ENCODE measurements at places on chromosomes 1 and 21.

GRCh38 chr1:147545133-147545532, 3.8 kb downstream of the BCL9 start:
- peak; percentile 77 for DNase-seq

GRCh38 chr1:93999840-94000415, 90.7 kb upstream of the GCLM start:
- DNase-seq, result no peak

GRCh38 chr1:14163246-14163645, 435.2 kb upstream of the KAZN start:
- no peak for DNase-seq

- DNase-seq, result no peak
These were observed 80.6 kb downstream of the ELAVL4 start for GRCh38 chr1:50189369-50189768.

- DNase-seq, result peak; percentile 69
These were observed 6.8 kb downstream of the JMJD4 start for GRCh38 chr1:227728059-227728891.

DNA sequence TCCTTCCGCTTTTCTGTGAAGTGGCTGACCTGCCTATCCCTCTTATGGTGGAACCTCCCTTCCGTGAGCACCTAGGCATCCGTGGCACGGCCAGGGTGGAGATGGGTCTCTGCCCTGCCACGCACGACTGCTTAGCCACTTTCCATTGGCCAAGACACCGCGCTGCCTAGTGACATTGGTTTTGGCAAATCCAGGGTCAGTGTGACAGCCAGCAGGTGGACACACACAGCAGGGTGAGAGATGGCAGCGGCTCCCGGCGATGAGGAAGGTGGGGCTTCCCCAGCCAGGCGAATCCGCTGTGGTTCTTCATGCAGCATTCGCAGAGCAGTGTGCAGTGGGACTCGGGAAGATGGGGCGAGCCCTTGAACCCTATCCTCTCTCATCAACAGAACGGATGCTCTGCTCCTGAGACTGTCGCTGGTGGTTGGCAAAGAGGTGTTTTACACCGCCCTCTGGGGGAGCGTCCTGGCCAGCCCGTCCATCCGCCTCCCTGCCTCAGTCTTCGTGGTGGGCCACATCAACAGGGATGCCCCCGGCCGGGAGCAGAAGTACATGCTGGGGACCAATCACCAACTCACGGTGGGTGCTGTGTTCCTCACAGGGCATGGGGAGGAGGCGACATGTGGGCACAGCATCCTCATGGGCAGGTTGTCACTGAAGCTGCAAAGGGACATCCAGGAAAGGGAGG, 51.8 kb downstream of the DOP1B start:
- DNase-seq, result no peak

DNA sequence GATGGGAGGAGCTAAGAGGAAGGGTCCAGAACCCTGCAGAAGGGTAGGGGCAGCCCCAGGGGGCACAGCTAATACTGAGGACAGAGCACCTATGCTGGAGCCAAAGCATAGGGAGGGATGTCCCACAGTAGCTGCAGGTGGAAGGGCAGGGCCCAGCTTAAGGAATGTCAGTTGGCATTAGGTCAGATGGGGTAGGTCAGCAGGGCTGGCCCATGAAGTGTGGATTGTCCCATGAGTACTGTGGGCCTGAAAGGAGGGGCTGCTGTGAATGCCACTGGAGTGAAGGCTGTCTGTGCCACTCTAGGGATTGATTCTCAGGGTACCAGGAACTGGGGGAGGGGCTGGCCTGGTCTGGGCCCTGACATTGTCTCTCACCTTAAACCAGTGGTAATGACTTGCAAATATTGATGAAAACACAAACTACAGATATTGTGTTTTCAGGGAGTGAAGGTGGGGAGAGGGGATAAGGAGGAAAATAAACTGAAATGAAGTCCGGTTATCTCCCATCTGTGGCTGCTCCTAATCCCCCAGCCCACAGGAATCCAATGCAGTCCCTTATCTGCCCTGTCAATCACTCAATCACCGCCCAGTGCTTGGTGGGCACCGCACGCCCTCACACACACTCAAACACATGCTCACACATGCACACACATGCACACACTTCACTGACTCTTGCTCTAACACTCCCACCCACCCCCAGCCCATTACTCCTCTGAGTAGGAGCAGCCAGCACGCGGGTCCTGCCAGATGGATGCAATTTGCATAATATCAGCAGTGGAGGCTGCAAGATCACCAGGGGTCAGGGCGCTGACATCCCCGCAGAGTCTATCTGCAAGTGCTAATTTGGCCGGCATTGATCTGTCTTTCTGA, 27.8 kb downstream of the DMAP1 start:
- DNase-seq, result no peak

DNA sequence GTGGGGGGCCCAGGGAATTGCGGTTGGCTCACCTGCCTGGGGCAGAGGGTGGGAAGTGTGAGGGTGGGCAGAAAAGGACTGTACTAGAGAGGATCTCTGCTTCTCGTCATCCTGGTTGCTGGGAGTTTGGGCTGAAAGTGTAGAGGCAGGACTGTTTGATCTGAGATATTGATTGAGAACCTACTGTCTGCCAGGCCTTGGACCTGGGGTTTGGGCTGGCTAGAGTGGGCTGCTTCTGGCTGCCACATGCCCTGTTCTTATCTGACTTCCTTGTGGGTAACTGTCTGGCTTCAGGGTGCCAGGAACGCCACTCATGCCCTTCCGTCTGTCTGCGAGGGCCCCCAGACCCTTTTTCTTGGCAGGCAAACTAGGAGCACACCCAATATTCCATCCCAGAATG, 200.9 kb downstream of the FOXD2 start:
- no peak for DNase-seq

GRCh38 chr1:3609016-3609768, 2.1 kb downstream of the MEGF6 start:
- DNase-seq, result no peak

DNA sequence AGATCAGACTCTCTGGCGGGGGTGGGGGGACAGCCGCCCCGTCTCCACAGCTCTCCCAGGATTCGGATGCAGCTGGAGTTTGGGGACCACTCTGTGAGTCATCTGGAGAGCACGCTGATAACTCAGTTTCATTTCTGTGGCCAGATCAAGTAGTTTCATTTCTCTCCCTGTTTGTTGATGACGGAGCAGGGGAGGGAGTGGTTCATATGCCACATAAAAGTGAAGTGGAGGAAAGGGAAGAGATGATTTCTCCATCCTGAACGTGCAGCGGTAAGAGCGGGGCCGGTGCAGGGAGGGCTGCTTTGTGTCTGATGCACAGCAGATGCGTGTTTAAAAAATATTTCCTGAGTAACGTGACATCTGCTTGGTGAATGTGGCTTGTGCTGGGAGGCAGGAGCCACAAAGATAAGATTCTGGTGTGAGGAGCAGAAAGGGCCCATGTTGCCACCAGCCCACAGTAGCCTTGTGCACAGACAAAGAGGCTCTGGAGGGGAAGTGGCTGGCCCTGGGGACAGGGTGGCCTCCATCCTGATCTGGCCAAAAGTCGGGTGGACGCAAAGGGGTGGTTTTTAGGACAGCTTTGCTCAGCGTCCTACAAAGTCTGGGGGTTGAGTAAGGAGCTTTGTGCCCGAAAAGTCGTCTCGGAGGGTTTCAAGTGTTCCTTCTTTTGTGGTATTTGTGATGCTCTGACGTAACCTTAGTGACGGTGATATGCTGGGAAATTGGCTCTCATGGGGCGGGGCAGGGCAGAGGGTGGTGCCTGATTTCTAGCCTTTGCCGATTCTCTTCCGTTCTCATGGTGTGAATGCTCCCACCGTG, at the start of gene MX2:
TSS of gene MX2 (plus strand) at position 242 of the 819 bp plus-strand sequence. CDS start 14,880 bp downstream, outside the sequence.
- peak; percentile 64 for DNase-seq

- DNase-seq, result no peak
These were observed 99.0 kb upstream of the BEND5 start for GRCh38 chr1:48875552-48876329.

DNA sequence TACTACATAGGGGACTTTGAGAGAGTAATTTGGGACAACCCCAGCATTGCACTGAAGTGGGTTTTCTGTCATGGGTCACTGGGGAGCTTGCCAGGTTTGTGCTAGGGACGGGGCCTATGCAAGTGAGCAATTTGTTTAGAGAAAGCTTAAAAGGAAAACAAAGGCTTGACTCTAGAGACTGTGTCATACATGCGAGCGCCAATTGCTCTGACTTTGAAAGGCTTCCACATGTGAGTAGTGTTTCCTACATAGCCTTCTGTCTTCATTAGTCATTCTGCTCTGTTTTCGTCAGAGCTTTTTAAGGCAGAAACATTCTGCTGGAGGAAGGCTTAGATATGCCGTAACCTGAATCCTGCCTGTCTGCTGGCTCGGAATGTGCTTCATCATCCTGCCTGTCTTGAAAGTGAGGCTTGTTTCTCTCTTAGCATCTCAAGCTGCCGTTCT, 28.4 kb downstream of the TRIM45 start:
- peak; percentile 15 for DNase-seq

DNA sequence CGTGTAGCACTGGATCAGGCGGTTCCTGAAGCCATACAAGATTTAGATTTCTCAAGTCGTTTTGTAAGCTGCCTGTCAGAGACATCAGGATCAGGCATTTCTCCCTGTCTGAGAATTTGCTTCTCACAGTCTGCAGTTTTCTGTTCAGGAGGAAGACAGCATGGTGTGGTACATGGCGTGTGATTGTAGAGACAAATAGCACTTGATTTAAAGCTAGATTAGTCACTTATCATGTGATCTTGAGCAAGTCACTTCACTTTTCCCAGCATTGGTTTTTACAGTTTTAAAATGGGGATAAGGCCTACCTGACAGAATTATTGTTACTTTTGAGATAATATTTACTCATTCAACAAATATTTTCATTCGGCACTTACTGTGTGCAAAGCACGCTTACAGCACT, 63.3 kb downstream of the AK4 start:
- DNase-seq, result no peak

DNA sequence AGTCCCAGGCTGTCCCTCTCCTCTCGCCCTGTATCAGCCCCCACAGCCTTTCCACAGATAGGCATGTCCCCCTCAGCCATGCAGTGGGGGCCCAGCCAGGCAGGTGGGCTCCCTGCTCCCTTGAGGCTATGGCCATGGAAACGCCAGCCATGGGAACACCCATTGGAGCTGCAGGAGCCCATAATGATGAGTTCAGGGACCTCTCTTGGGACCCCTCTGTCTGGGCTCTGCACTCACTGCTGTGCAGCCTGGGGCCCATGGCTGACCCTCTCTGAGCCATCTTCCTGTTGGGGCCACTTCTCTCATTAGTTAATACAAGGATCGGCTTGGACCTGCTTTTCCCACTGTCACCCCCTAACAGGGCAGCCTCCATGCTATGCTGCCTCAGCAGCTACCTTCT, 33.2 kb downstream of the WNT3A start:
- DNase-seq, result no peak

DNA sequence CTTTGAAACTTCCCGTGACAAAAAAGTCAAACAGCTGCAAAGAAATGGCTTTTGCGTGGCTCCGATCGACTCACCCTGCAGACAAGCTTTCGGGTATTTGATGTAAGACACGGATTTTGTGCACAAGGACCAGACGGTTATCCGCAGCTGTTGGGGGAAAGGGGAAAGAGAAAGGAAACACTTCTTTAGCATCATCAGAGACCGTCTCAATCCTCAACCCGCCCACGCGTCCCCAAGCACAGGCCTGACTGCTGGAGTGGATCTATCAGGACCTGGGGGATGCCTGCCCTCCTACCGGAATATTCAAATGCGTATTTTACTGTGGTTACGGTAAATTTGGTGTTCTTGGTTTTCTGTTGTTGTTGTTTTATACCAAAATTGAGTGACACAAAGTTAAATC, 11.2 kb downstream of the WRAP73 start:
- no peak for DNase-seq

GRCh38 chr1:32755810-32756159, 53.2 kb upstream of the SYNC start:
- DNase-seq, result no peak

- DNase-seq, result peak; percentile 60
These were observed 40.2 kb downstream of the FASLG start for GRCh38 chr1:172699111-172699510.

GRCh38 chr21:31798842-31799704, 67.2 kb upstream of the SCAF4 start:
- DNase-seq, result no peak

- DNase-seq, result no peak
These were observed 18.7 kb upstream of the RAP1A start for GRCh38 chr1:111600886-111601386.

DNA sequence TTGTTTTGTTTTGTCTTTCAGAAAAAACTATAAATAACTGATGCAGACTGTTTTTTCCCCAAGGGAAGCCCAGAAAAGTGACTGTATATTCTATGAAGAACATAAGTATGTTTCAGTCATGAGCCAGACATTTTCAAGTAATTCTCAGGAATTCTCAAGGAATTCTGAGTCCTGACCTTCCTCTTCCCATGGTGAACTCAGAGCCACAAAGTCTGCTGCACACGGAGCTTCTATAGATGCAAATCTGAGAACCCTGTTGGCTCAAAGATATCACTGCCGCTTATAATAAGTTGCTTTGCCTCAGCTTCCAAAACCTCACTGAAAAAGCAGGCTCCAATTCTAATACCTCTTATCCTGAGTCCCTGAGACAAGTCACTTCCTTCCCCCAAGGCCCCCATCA, 418.5 kb upstream of the RUNX1 start:
- no peak for DNase-seq

GRCh38 chr1:156898161-156898566, 4.6 kb downstream of the PEAR1 start:
- DNase-seq, result no peak

DNA sequence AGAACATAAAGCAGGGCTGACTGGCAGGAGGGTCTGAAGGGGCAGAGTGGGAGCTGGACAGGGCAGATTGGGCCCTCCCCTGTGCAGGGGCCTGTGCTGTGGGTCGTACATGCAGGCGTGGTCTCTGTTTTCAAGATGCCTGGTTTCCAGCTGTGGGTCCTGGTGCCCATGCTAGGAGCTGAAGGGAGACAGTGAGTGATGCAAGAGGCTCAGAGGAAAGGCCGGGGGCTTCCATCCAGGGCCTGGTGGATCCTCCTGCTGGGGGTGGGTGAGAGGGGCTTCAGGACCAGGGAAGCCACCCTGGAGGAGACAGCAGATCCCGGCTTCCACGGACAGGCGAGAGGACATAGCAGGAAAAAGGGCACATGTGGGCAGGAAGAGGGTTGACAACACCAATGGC, 349.0 kb upstream of the VAMP3 start:
- no peak for DNase-seq

DNA sequence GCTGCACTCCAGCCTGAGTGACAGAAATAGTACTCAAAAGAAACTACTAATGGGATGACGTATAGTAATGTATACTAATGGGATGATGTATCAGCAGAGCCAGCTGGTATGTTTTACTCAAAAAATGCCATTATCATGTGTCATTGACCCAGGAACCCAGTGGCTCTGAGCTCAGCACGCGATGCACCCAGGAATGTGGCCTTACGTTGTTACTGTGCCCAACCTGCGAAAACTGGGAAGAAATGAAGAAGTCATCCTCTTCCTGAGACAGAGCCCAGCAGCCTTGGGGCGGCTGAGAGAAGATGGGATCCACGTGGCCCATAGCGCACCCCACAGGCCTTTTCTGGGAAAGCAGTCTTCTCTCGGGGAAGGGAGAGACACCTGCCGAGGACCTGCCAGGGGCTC, 8.8 kb downstream of the UBE2J2 start:
- DNase-seq, result no peak

GRCh38 chr1:170691258-170691657, 27.3 kb downstream of the PRRX1 start:
- DNase-seq, result no peak

GRCh38 chr1:233055879-233056641, 105.6 kb downstream of the NTPCR start:
- DNase-seq, result no peak

GRCh38 chr1:198556971-198557370, 16.5 kb upstream of the ATP6V1G3 start:
- DNase-seq, result peak; percentile 29
